ENCODE measurements at places on chromosomes 11 and 22.

- DNase-seq = no peak
Observed at GRCh38 chr22:22988785-22989184, 81.5 kb upstream of the GNAZ start.

GRCh38 chr11:5550440-5551095 is 2.2 kb upstream of the OR52H1 start:
- DNase-seq = no peak

DNA sequence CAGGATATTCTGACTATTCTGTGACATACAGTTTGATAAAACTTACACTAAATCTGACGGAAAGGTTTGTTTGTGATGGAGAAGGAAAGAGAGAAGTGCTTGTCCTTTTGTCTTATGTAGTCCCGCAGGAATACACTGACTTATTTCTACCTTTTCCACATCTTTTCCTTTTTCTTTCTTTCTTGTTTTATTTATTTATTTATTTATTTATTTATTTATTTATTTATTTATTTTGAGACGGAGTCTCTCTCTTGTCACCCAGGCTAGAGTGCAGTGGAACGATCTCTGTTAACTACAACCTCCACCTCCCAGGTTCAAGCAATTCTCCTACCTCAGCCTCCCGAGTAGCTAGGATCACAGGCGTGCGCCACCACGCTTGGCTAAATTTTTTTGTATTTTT is 31.0 kb upstream of the OR10G7 start:
- no peak for DNase-seq

DNA sequence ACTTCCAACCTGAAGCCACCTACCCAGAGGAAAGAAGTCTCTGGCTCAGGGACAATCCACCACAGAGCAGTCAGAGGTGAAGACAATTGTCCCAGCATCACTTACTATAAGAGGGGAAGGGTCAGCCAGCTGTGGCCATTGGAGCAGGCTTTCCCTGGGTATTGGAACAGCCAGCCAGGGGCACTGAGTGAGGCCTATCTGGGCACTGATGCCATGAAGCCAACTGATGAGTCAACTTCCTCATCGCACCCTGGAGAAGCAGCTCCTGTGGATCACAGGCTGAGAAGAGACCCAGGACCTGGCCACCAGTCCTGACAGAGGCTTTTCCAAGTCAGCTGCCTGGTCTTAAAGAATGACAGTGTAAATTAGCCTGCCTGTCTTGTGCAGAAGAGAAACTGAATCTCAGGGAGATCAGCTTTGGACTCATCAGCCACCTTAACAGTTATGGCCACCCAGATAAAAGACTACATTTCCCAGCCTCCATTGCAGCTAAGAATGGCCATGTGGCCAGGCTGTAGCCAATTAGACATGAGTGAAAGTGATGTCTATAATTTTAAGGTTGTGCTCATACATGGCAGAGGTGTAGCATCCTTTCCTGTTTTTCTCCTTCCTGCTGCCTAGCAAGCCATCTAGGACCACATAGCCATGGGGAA is 19.0 kb downstream of the CHST1 start:
- DNase-seq = no peak

Data from stimulated activated CD4-positive, alpha-beta T cell treated with anti-CD3 and anti-CD28 coated beads, Interleukin-4, amount 100 ng/mL, for 1 hour (primary cell).